ENCODE measurements at places on chromosomes 2 and 18.

- DNase-seq = no peak
Measured at GRCh38 chr18:23143016-23143814, 7.9 kb downstream of the CABLES1 start.

DNA sequence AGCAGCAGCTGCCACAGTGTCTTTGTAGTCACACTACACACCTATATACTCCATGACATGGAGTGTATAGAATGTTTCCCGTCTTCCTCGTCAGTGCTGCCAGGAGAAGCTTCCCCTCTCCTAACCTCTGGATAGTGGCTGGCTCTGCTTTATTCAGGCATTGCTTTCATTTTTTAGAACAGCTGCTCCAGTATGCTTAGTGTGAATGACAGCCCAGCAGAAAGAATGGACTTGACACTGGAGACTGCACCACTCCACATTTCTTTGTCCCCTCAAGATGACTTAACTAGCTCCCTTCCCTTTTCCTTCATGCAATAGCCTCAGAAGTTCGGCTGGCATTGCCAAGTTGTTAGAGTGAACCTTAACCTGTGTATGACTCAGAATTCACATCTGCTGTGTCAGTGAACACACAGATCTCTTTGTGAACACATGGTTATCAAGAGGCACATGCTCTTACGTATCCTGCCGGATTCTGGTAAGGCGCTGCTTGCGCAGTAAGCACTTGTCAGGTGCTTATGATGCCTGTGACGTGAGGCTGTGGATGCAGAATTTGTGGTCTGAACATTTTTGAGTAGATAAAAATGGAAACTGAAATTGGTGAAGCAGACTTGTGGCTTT lies 73.9 kb downstream of the NEDD4L start:
- no peak for DNase-seq

- DNase-seq = no peak
Measured at GRCh38 chr2:216188559-216188850, 79.4 kb downstream of the XRCC5 start.

- peak; percentile 31 for DNase-seq
Measured at GRCh38 chr2:62196278-62196901, 475 bp downstream of the B3GNT2 start.

GRCh38 chr18:28875059-28875458 lies 698.1 kb upstream of the CDH2 start:
- DNase-seq = no peak

- DNase-seq = no peak
Measured at GRCh38 chr2:120241684-120242083, 11.0 kb upstream of the RALB start.

GRCh38 chr2:132681766-132682165 lies 11.8 kb upstream of the LYPD1 start:
- no peak for DNase-seq

- DNase-seq = no peak
Measured at GRCh38 chr18:41052625-41053024, 902.4 kb upstream of the PIK3C3 start.

DNA sequence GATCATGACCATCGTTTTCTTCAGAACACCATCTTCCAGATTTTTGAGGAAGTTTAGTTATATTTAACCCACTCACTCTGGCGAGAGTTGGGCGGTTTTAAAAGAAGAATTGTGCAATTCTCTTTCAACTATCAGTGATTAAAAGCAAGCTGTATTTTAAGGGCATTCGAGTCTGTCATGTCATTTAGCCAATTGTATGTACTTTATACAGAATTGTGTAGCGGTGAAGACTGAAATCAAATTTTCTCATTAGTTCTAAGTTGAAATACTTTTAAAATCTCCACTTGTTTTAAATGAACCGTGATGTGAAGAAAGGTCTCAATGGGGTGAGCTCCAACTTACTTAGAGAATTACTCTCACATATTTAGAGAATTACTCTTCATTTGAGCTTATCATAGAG lies 214.6 kb upstream of the DTNA start:
- DNase-seq = no peak

DNA sequence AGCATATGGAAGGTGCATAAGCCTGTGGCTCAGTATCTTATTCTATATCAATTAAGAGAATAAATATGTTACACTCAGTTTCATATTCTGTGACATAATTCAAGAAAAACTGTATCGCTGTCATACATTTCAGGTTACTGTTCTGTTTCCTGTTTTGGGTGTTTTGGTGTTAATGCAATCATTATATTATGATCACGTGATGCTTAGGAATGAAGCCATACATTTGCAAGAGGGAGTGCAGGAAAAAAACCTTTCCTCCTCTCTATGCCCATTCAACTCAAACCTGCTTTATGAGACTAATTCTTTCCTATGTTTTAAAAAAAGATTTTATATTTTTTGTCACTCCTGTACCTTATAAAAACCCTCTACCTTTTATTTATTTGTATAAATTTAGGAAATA lies 120.8 kb upstream of the DDX18 start:
- DNase-seq = no peak

- DNase-seq = no peak
Measured at GRCh38 chr2:47631792-47632398, 151.1 kb upstream of the MSH6 start.

Data from stimulated activated CD4-positive, alpha-beta T cell treated with anti-CD3 and anti-CD28 coated beads, Interleukin-2, amount 100 ng/mL, for 4 hours (primary cell).